ENCODE measurements at places on chromosomes 7 and 10.

DNA sequence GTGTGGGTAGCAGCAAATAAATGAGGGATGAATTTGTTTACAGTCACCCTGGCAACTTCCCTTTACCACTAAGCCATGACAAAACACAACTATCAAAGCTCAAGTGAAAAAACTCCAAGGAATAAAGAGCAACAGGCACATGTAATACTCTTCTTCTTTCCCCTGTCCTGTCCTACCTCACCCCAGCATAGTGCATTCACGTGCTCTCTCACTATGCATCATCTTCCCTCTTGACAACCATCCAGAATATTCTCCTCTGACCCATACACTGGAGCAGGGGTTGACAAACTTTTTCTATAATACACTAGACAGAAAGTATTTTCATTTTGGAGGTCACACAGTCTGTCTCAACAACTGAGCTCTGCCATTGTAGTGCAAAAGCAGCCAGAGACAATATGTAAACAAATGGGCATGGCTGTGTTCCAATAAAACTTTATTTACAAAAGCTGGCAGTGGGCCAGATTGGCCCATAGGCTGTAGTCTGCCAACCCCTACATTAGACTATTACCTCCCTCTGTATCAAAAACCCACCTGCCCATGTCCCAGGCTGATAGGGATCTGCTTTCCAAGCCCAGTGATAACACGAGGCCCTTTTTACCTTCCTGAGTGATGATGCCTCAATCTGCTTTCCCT, 354.5 kb downstream of the FGFR2 start:
- no peak for DNase-seq

DNA sequence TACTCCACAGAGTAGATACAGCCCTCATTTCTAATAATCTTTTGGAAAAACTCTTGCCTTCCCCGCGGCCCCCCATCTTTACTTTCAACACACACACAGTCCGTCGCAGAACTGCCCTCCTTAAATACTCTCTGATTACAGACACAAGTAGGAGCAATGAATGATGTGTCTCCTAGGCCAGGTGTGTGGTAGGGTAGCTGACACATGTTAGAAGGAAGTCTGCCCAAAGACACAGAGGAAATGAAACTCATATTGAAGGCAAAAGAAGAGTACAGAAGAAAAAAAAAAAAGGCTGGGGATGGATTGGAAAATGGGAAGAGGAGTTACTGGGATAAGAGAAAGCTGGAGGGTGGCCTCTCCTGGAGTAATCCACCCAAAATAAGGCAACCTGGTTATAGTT, 14.6 kb downstream of the OPALIN start:
- no peak for DNase-seq

DNA sequence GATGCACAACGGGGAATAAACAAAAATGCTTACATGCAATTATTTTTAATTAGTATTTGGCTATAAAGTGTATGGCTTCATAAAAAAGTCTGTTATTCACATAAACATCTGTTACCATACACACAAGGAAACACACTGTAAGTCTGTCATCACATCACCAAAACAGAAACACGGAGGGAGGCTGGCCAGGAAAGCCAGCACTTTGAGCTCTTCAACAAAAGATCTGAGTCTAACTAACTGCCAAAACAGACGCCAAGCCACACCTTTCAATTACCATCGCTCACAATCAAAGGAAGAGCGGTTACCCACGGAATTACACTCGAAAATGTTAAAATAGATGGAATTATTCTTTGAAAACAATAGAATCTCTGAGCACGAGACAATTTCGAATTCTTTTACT, 49.2 kb upstream of the MGMT start:
- DNase-seq, result no peak

- DNase-seq, result no peak
Observed at GRCh38 chr10:130933008-130933390, 378.5 kb downstream of the TCERG1L start.

GRCh38 chr10:80609331-80609730, 71.6 kb downstream of the SH2D4B start:
- DNase-seq, result no peak

DNA sequence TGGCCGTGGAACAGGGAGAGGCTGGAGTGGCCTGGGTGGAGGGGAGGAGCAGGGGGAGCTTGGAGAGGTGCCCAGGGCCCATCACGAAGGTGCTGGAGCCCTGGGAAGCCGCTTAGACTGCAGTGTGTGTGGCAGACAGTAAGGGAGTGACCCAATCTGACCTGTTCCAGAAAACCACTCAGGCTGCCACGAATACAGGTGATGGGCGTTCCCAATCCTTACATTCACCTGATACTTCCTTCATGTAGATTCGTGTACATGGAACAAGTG, 161.7 kb downstream of the SVIL start:
- no peak for DNase-seq

DNA sequence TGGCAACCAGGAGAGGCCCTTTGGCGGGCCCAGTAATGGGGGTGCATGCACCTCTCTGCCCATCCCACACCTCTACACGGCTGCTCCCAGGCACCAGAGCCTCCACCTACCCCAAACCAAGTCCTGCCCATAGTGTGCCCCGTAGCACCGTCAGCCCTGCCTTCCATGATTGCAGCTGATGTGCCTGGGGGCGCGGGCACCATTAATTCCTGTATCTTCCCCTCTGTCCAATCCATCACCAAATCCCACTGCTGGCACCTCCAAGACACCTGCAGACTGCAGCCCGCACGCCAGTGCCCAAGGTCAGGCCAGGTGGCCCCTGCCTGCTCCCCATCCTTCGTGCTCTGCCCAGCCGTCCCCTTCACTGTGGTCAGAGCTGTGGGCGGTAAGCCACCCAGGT, 533.0 kb downstream of the PTPRN2 start:
- DNase-seq, result no peak

DNA sequence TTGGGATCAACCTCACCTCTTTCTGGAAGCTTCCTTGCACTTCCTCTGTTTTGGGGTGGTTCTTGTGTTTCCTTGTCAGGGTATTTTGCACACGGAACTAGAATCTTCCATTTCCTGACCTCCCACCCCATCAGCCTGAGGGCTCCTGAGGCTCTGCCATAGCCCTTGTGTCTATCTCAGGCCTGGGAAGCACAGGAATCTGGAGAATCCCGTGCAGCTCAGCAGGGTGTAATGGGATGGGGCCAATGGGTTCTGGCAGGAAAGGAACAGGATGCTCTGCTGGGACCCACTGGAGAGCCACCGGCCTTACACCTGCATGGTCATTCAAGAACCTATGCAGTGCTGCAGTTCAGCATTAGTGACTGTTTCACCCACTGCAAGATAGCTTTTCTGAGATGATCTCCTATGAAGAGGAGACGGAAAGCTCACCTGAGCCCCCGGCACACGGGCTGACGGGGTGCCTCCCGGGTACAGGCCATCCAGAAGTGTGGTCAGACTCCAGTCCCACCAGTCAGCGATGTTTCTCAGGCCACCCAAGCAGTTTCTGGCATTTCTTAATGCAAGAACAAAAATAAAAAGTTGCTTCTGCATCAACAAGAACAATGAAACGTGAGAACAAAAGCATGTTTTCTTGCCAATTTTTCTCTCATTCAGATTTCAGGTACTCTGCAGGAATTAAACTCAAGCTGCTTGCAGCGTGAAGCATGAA, 133.2 kb downstream of the PKD1L1 start:
- DNase-seq, result no peak

DNA sequence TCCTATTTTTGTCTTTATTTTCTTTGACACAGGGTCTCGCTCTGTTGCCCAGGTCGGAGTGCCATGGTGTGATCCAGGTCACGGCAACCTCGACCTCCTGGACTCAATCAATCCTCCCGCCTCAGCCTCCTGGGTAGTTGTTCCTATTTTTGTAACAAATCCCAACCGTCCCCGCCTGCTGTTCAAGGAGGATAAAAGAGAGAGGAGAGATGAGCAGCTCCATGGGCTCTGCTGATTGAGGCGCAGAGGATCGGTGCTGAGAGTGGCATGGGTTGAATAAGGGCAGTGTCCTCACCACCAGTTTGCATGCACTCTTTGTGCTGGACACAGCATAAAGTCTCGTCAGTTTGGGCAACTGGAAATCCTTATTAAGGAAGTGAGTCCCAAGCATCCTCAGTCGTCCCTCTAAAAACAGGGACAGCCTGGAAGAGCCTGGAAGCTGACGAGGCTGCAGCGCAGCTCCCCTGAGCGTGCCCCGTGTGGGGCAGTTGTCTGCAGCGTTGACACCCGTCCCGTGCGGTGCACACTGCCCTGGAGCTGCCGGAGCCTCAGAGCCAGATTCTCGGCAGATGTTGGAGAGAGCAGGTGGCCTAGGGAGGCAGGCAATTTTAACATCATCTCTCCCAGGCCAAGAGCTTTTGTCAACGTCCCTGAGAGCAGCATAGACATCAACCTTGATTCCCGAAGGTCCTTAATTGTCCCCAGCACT, 404.2 kb upstream of the RNF32 start:
- DNase-seq, result no peak

- no peak for DNase-seq
Observed at GRCh38 chr10:15670880-15671279, 48.8 kb downstream of the ITGA8 start.

GRCh38 chr10:84990713-84991112, 662.3 kb downstream of the CCSER2 start:
- DNase-seq, result no peak

GRCh38 chr7:44415510-44415909, 74.9 kb downstream of the NUDCD3 start:
- no peak for DNase-seq

DNA sequence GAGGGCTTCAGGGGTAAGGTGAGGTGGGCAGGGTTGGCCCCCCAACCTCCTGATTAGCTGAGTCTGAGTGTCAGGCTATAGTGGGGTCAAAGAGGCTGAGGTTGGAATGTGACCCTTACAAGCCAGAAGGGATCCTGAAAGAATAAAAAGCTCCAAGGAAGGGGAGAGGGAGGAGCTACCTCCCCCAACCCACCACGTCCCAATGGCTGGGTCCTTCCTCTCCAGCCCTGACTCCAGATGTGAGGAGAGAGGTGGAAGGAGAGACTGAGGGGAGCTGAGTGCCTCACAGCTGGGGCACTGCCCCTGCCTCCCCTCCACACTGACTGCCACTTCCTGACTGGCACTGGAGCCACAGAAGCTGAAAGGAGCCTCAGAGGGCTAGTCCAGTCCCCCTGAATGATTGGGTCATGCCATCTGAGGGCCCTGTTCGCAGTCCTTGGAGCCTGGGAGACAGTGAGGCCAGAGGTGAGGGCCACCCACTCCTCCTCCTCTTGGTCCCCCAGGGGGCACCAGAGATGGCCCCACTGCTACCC, 20.6 kb downstream of the IMPDH1 start:
- no peak for DNase-seq

- DNase-seq, result no peak
Observed at GRCh38 chr7:43960933-43961332, 34.7 kb downstream of the UBE2D4 start.

- DNase-seq, result no peak
Observed at GRCh38 chr10:14291296-14291695, 39.4 kb downstream of the FRMD4A start.

DNA sequence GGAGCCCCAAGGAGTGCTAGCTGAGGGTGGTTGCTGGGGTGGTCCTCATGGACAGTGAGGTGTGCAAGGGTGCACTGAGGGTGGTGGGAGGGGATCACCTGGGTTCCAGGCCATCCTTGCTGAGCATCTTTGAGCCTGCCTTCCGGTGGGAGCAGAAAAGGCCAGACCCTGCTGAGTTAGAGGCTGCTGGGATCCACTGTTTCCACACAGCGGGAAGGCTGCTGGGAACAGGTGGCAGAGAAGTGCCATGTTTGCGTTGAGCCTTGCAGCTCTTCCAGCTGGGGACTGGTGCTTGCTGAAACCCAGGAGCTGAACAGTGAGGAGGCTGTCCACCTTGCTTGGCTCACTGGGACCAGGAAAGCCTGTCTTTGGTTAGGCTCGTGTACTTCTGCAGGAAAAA, 34.9 kb downstream of the PRF1 start:
- DNase-seq, result peak; percentile 37

- no peak for DNase-seq
Observed at GRCh38 chr10:128898916-128899195, 568.2 kb upstream of the MGMT start.

GRCh38 chr10:133135116-133135465, 24.9 kb upstream of the KNDC1 start:
- DNase-seq, result no peak

DNA sequence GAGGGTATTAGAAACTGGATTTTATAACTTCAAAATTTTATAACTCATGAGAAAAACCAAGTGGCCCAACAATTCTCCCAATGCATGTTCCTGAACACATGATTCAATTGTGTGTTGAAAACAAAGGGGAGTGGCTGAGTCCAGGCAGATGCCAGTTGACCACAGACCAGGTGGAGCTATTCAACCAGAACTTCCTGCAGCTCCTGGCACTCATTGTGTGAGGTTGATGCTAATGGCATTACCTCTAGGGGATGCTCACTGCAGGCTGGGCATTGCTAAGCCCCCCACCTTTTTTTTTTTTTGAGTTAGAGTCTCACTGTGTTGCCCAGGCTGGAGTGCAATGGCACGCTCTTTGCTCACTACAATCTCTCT, 20.3 kb downstream of the MYOF start:
- DNase-seq, result peak; percentile 97

DNA sequence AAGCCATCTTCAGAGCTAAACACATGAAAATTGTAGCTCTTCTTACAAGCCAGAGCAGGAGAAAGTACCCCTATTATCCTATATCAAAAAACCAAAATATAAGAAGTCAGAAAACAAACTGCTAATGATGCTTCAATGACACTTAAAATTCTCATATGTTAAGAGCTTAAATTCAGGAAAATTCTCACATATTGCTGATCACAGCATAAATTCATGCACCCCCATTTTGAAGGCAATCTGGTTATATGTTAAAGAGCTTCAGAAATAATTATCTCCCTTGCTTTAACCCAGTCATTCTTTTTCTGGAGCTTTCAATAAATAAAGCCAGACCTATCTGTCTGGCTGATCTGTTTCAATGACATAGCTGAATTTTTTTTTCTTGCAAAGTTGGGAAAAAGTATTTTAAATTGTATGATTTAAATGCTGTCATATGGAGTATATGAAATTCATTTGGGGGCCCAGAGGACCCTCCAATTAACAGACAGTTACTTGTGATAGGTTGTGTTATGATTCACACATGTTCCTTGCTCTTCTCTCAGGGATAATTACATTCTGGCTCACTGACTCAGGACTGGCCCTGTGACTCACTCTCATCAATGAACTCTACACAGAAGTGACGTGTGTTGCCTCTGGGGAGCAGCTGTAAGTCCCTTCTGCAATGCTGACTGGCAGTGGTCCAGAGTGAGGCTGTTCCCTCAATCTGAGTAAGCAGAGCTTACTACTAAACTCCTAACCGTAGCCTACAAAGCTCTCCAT, 85.2 kb downstream of the HGF start:
- DNase-seq, result peak; percentile 76

DNA sequence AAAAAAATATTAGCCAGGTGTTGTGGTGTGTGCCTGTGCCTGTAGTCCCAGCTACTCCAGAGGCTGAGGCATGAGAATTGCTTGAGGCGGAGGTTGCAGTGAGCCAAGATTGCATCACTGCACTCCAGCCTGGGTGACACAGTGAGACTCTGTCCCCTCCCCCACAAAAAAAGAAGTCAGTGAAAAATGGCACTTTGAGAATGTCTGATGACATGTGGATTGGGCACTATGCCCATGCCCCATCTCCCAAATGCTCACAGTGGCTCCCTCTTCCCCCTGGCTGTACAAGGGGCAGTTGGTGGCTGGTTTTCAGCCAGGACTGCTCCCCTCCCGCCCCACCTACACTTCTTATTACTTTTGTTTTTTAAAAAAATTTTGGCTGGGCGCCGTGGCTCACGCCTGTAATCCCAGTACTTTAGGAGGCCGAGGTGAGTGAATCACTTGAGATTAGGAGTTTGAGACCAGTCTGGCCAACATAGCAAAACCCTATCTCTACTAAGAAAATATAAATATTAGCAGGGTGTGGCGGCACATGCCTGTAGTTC, 26.1 kb downstream of the IL15RA start:
- no peak for DNase-seq

- DNase-seq, result no peak
Observed at GRCh38 chr7:43612599-43613589, 30.0 kb downstream of the STK17A start.

GRCh38 chr10:84059526-84059925, 79.8 kb upstream of the GHITM start:
- no peak for DNase-seq
